Fibroblast of lung (primary cell): ENCODE measurements at places on chromosomes 1 and 21.

- H3K4me3 ChIP-seq, result no peak overlapping the region
- no peaks in the 10 kb centered on the region for H3K27me3 ChIP-seq
- H3K36me3 ChIP-seq, result no peaks in the 10 kb centered on the region
- H3K4me1 ChIP-seq, result no peaks in the 10 kb centered on the region
- H3K27ac ChIP-seq, result no peak overlapping the region
Observed at GRCh38 chr1:230359992-230360668, 66.0 kb downstream of the PGBD5 start.

DNA sequence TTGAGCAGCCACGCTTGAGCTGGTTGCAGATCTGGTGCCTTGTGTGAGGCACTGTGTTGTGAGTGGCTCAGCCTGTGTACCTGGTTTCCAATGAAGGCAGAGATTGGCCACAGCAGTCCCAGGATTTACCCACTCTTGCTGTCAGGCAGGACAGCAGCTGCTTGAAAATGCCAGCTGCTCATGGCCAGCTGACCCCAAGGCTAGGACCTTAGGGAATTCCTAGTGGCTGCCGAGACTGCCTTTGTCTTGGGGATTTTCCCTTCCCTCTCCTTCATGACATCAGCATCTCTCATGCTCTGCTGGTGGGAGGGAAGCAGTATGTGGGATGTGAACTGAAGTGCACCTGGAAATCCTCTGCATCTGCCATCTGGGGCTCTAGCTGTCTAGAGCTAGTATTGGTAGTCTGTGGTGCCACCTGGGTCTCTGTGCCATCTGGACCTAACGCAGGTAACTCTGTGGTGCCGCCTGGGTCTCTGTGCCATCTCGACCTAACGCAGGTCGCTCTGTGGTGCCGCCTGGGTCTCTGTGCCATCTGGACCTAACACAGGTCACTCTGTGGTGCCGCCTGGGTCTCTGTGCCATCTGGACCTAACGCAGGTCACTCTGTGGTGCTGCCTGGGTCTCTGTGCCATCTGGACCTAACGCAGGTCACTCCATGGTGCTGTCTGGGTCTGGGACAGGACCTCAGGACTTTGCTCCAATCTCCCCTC lies 3.8 kb upstream of the LRRC47 start:
- no peaks in the 10 kb centered on the region for H3K36me3 ChIP-seq
- H3K4me1 ChIP-seq, result peaks cover 1% of the 10 kb centered on the region
- no peak overlapping the region for H3K27ac ChIP-seq
- DNase-seq, result no peak

DNA sequence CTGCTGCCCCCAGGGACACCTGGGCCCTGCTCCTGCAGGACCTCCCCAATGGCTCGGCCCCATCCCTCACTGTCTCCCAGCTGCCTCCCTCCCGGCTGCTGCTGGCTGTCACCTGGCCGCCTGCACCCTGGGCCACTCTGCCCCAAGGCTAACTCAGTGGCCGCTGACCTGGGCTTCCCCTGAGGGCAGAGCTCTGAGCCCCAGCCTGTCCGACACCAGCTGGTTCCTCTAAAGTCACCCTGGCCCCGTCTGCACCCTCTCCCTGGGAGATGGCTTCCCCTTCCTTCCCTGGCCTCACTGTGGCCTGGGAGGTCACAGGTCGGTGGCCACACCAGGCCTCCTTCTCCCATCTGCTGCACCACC lies 15.0 kb downstream of the ITGB2 start:
- no peak overlapping the region for H3K27ac ChIP-seq
- H3K4me3 ChIP-seq, result no peak overlapping the region
- H3K27me3 ChIP-seq, result peaks cover 27% of the 10 kb centered on the region
- DNase-seq, result no peak
- H3K36me3 ChIP-seq, result no peaks in the 10 kb centered on the region
- H3K4me1 ChIP-seq, result no peaks in the 10 kb centered on the region

DNA sequence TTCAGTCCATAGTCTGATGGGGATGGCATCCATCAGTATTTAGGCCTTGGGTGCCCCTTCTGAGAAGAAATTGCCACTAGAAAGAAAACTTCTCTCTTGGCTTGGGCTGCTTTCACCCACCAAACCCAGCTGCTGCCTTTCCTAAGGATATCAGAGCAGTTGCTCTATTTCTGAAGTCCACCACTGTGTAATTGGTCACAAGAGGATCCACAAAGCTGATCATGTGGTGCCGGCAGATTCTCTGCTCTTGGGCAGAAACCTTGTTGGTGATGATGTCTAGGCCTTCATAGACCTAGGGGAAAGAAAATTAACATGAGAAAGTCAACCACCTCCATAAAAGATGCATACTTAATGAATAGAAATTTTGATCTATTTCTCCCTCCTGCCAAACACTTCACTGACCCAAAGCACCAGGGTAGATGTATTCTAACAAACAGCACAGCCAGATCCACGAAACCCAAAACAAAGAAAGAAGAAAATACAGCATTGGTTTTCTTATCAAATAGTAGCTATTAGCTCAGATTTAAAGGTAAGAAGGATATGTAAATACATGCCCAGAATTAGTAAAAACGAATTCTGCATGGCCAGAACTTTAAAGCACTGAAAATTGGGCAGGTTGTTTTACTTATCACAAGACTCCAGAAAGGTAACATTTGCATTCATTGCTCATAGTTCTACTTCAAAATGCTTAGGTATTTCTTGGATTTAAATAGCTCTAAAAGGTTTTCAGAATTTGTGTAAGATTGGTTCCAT lies 26.0 kb downstream of the TRIT1 start:
- no peak for DNase-seq
- H3K4me1 ChIP-seq, result no peaks in the 10 kb centered on the region
- H3K27me3 ChIP-seq, result no peaks in the 10 kb centered on the region
- H3K36me3 ChIP-seq, result no peaks in the 10 kb centered on the region
- H3K4me3 ChIP-seq, result no peak overlapping the region
- no peak overlapping the region for H3K27ac ChIP-seq

DNA sequence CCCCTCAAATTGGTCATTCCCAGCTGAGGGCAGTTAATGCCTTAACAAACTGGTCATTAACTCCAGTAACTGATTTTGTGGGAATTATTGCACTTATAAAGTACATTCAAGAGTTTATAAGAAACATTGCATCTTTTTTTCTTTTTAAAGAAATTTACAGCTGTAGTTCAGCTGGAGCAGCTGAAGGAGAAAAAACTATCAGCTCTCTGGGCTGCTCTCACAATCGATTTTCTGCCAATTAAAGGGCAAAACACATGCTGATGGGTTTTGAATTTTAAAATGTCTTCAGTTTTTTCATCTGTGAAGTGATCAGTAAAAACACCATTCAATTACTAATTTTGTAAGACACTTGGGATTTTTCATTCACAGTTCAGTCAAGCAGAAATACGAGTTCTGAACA lies 74.7 kb downstream of the KIFAP3 start:
- H3K4me1 ChIP-seq, result peaks cover 6% of the 10 kb centered on the region
- no peaks in the 10 kb centered on the region for H3K36me3 ChIP-seq
- peak; percentile 9 for DNase-seq
- no peak overlapping the region for H3K4me3 ChIP-seq
- H3K27ac ChIP-seq, result peak overlapping the region; percentile 70

DNA sequence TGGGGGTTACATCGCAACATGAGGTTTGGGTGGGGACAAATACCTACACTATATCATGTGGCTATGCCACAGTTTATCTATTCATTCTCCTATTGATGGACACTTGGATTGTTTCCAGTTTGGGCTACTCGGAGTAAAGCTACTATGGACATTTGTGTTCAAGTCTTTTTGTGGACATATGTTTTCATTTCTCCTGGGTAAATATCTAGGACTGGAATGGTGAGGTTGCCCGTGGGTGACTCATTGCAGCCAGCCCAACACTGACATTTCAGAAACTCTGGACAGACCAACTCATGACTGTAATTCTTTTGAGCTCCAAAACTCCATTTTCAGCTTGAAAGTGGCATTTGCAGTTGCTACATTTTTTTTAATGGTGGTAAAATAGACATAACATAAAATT lies 82.7 kb downstream of the KAZN start:
- no peak overlapping the region for H3K4me3 ChIP-seq
- H3K4me1 ChIP-seq, result no peaks in the 10 kb centered on the region
- no peak for DNase-seq
- no peaks in the 10 kb centered on the region for H3K27me3 ChIP-seq
- no peak overlapping the region for H3K27ac ChIP-seq

- no peaks in the 10 kb centered on the region for H3K36me3 ChIP-seq
- peaks cover 24% of the 10 kb centered on the region for H3K4me1 ChIP-seq
- no peak overlapping the region for H3K4me3 ChIP-seq
- DNase-seq, result no peak
Observed at GRCh38 chr1:170691258-170691657, 27.3 kb downstream of the PRRX1 start.

GRCh38 chr1:100661176-100661575 lies 58.4 kb upstream of the VCAM1 start:
- DNase-seq, result no peak
- H3K4me1 ChIP-seq, result no peaks in the 10 kb centered on the region
- no peaks in the 10 kb centered on the region for H3K27me3 ChIP-seq

DNA sequence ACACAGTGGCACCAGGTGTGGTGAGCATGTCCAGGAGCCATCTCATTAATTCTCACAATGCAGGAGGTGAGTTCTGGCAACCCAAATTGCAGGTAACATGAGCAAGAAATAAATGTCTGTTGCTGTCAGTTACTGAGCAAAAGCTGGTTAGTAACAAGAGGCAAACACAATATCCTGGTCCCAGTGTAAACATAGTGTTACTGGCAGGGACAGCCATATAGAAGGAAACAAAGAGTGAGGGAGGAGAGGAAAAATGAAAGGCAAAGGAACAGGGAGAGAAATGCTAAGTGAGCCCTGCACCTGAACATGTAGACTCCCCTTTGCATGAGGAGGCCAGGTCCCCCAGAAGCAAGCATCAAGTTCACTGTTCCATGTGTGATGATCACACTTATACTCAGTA lies 203.6 kb downstream of the TRABD2B start:
- no peaks in the 10 kb centered on the region for H3K27me3 ChIP-seq
- H3K4me3 ChIP-seq, result no peak overlapping the region
- no peaks in the 10 kb centered on the region for H3K36me3 ChIP-seq
- H3K27ac ChIP-seq, result no peak overlapping the region
- no peak for DNase-seq

DNA sequence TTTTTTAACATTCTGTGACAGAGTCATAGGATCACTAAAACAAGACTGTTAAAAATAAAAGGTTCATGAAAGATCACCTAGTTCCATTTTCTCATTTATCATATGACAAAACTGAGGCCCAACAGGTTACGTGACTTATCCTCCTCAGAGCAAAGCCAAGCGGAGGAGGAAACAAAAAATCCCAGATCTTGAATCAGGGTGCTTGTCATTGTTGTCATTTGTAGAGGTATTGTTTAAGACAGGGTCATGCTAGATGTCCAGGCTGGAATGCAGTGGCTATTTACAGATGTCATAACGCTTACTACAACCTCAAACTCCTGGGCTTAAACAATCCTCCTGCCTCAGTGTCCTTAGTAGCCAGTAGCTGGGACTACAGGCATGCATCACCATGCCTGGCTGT lies 293.2 kb downstream of the DSCAM start:
- no peak overlapping the region for H3K4me3 ChIP-seq
- no peak for DNase-seq
- H3K36me3 ChIP-seq, result no peaks in the 10 kb centered on the region
- H3K27ac ChIP-seq, result no peak overlapping the region

GRCh38 chr1:111792249-111792648 lies 36.5 kb downstream of the DDX20 start:
- no peaks in the 10 kb centered on the region for H3K4me1 ChIP-seq
- no peak overlapping the region for H3K4me3 ChIP-seq
- H3K27me3 ChIP-seq, result peaks cover 4% of the 10 kb centered on the region
- H3K36me3 ChIP-seq, result no peaks in the 10 kb centered on the region
- no peak for DNase-seq
- no peak overlapping the region for H3K27ac ChIP-seq

GRCh38 chr1:248787430-248787829 lies 31.9 kb upstream of the LYPD8 start:
- H3K27ac ChIP-seq, result no peak overlapping the region
- H3K36me3 ChIP-seq, result no peaks in the 10 kb centered on the region
- H3K27me3 ChIP-seq, result no peaks in the 10 kb centered on the region
- DNase-seq, result no peak
- no peak overlapping the region for H3K4me3 ChIP-seq

GRCh38 chr1:212853658-212854057 lies 4.4 kb upstream of the FLVCR1 start:
- H3K36me3 ChIP-seq, result no peaks in the 10 kb centered on the region
- H3K4me1 ChIP-seq, result peaks cover 4% of the 10 kb centered on the region
- no peak for DNase-seq
- H3K27ac ChIP-seq, result no peak overlapping the region
- no peak overlapping the region for H3K4me3 ChIP-seq
- no peaks in the 10 kb centered on the region for H3K27me3 ChIP-seq

DNA sequence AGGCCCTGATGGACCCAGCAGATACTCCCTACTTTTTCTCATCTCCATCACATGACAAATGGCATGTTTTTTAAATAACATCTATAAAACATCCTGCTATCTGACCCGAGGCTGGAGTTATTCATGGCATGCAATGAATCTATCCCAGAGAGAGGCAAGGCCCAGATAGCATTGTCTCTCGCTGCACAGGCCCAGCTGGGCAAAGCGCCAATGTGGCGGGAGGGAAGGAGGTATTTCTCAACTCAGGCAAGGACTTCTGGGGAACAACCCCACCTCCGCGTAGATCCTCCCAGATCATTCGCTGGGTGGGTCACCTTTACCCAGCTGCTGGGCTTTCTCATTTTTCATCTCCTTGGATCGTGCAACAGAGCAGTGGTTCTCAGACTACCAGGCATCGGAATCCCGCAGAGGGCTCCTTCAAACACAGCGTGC lies 59.8 kb downstream of the ERG start:
- no peaks in the 10 kb centered on the region for H3K36me3 ChIP-seq
- DNase-seq, result peak; percentile 96
- no peak overlapping the region for H3K27ac ChIP-seq
- H3K27me3 ChIP-seq, result no peaks in the 10 kb centered on the region

- peak; percentile 53 for DNase-seq
- H3K27ac ChIP-seq, result no peak overlapping the region
- H3K4me1 ChIP-seq, result no peaks in the 10 kb centered on the region
- no peak overlapping the region for H3K4me3 ChIP-seq
- no peaks in the 10 kb centered on the region for H3K27me3 ChIP-seq
- H3K36me3 ChIP-seq, result no peaks in the 10 kb centered on the region
Observed at GRCh38 chr21:28614791-28615190, 377.9 kb downstream of the LTN1 start.

DNA sequence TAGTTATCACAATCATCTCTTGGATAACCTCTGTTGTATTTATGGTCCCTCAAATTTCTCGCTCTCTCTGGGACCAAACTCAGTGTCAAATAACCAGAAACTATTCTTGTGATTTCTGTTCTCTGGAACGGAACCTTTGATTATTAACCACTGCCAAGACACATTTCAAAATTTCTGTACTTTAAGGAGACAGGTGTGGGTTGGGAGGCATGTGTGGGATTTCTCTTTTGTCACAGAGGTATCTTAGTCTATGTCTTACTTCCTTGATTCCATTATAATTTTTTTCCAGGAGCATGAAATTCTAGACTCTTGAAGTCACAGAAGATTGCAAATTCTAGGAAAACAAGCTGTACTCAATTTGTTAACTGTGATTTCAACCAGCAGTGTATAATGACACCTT lies 919.0 kb upstream of the B3GALT2 start:
- H3K36me3 ChIP-seq, result no peaks in the 10 kb centered on the region
- no peaks in the 10 kb centered on the region for H3K4me1 ChIP-seq

- no peak overlapping the region for H3K4me3 ChIP-seq
- DNase-seq, result no peak
- no peaks in the 10 kb centered on the region for H3K27me3 ChIP-seq
- H3K36me3 ChIP-seq, result no peaks in the 10 kb centered on the region
Observed at GRCh38 chr21:14683063-14683462, 136.9 kb upstream of the SAMSN1 start.
